ENCODE measurements at places on chromosomes 11 and 22. TPM values are rescaled to one million over a fixed set of nuclear protein-coding genes. Genes with fewer than 3 reads are reported as not detected.

Gene EHF
- total RNA-seq: 97.2 TPM

Gene APOA5
- total RNA-seq: not detected

Gene OR5A1
- not detected for total RNA-seq

Gene PLAAT5
- not detected for total RNA-seq

Gene PTGDR2
- total RNA-seq: not detected

GRCh38 chr22:33639588-33640254 lies 280.6 kb downstream of the LARGE1 start:
- no peak for DNase-seq

- no peak for DNase-seq
These were observed 20.9 kb downstream of the SVIP start for GRCh38 chr11:22808571-22809197.

DNA sequence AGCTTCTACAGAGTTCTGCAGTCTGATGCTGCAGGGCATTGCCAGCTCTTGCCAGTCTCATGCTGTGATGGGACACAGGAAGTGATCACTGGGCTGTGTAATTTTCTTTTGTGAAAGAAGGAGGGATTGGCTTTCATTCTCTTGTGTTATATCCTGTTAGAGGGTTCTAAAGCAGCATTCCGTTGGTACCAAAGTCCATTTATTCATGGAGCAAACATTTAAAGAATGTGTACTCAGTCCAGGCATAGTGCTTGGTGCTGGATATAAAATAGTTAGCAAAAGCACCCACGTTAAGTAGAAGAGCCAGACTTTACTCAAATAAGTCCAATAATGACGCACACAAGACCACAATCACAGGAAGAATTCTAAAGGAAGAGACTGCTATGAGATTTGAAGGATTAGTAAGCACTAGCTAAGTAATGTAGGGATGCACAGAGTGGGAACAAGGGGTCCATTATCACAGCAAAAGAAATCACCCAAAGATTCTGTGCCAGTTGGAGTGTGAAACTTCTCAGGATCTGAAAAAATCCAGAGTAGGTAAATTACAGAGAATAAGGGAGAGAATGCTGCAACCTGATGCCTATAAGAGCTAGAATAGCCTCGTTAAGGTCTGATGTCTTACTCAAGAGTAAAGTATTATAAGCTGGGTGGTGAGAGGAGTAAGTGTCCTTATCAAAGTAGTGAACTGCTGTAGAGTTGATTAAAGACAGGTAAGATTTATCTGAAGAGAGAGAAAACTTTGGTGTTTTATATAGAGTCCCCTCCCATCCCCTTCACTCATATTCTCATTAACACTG lies 728.3 kb downstream of the METTL15 start:
- DNase-seq: peak; percentile 99

- DNase-seq: no peak
These were observed 78.6 kb upstream of the RTL6 start for GRCh38 chr22:44576311-44577260.

DNA sequence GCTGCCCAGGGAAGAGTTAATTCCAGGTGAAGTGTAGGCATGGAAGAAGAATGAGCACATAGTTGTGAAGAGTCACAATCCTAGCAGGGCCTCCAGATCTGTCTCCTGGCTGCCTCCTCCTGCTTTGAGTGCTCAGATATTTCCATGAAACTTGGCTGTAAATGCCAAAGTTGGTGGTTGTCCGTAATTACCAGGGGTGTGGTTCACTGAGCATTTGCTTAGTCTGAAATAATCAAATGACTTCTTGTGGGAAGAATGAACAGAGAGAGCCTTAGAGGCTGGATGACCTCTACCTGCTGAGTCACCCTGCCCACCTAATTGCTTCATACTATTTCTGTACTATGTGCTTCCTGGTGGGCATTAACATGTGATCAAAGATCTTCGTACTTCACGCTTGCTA lies 50.9 kb downstream of the APIP start:
- DNase-seq: no peak
